ENCODE measurements at places on chromosomes 1 and 21. TPM values are rescaled to one million over a fixed set of nuclear protein-coding genes. Genes with fewer than 3 reads are reported as not detected.

Gene RHOU
- total RNA-seq = 1.5 TPM

Gene PRAMEF12
- total RNA-seq = not detected

Gene OR2L8
- 1.2 TPM for total RNA-seq

Gene MCOLN3
- 2.8 TPM for total RNA-seq

Gene SCP2
- total RNA-seq = 63.9 TPM

Gene CD1D
- total RNA-seq = not detected

Gene NUP210L
- 0.35 TPM for total RNA-seq

Gene SRGAP2B
- 9.3 TPM for total RNA-seq

Gene PIK3R3
- total RNA-seq = 0.65 TPM

Gene OPRD1
- total RNA-seq = not detected

Gene SLC45A1
- total RNA-seq = 1.2 TPM

Gene ZZZ3
- total RNA-seq = 63.5 TPM

Gene COL6A2
- 42.5 TPM for total RNA-seq

Gene NCAM2
- total RNA-seq = not detected

Gene S100PBP
- 77.6 TPM for total RNA-seq

Gene RXRG
- total RNA-seq = not detected

Gene IQGAP3
- total RNA-seq = 0.19 TPM

Gene CD1E
- not detected for total RNA-seq

Gene FCAMR
- not detected for total RNA-seq

Gene BMP8B
- 0.76 TPM for total RNA-seq

Gene SCAF4
- total RNA-seq = 63.1 TPM

Gene NEGR1
- total RNA-seq = 0.15 TPM

Gene CCDC28B
- total RNA-seq = 6.7 TPM

Gene FLG
- total RNA-seq = not detected

Gene RGSL1
- not detected for total RNA-seq

Measured in T-cell (primary cell).